ENCODE measurements at places on chromosomes 6 and 20. TPM values are rescaled to one million over a fixed set of nuclear protein-coding genes. Genes with fewer than 3 reads are reported as not detected.

DNA sequence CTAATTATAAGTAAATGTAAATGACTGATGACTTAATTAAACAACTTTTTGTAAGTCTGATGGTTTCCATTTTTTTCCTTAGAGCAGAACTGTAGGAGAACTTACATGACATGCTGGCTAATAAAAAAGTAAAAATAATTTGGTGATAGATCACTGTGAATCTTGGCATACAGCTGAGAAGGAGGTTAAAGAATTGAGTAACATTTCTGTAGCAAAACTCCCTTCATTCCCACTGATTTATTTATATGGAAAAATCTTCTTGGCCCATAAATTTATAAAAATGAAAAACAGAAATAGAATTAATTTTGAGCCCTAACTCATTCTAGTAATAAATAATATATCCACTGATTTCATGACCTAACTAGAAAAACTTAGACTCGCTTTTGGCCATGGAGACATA lies 48.1 kb downstream of the SLC22A3 start:
- no peak for DNase-seq

Gene BACH2
- total RNA-seq = 1.5 TPM

- DNase-seq = no peak
Observed at GRCh38 chr20:56504373-56505005, 20.1 kb upstream of the FAM209A start.

- DNase-seq = no peak
Observed at GRCh38 chr20:2749343-2749950, 51.0 kb downstream of the CPXM1 start.

- peak; percentile 20 for DNase-seq
Observed at GRCh38 chr6:56353860-56354259, 106.5 kb upstream of the COL21A1 start.

Gene BPIFB1
- not detected for total RNA-seq

Gene SPINT4
- not detected for total RNA-seq

Gene DEFB127
- total RNA-seq = not detected

Gene PTGIS
- 79.1 TPM for total RNA-seq

GRCh38 chr6:125170376-125170775 lies 16.8 kb downstream of the TPD52L1 start:
- DNase-seq = peak; percentile 44
